Stimulated activated CD8-positive, alpha-beta memory T cell treated with anti-CD3 and anti-CD28 coated beads, Interleukin-7, amount 100 ng/mL, for 48 hours (primary cell): ENCODE measurements at places on chromosomes 6 and 20.

DNA sequence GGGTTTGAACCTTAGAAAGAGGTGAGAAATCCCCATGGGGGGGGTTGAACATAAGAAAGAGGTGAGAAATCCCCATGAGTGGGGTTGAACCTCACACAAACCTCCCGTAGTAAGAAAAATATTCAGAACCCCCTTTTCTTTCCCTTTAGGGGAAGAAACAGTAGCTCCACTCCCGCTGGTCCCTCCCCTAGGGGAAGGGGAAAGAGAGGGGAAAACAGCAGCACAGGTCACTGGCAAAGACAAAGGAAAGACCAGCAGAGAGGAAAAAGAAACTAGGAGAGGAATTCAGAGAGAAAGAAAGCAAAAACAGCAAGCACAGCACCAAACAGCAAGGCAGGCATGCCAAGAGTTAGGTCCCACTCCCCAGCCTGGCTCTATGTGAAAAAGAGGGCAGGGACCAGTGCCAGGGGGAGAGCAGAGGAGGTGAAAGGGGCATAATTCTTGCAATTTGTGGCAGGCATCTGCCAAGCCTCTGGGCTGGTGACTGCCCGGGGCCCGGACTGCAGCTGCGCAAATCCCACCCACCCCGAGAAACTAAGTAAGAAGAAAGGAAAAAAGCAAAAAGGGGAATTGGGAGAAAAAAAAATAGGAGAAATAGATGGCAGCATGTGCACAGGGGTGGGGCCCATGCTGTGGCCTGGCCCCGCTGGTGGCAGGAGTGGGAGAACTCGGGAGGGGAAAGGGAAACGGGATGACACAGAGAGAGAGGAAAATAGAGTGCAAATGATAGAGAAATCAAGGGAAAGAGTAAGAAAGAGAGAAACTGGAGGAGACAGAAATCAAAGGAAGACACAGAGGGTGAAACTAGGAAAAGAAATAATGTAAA lies 15.1 kb upstream of the GOPC start:
- no peak for DNase-seq

DNA sequence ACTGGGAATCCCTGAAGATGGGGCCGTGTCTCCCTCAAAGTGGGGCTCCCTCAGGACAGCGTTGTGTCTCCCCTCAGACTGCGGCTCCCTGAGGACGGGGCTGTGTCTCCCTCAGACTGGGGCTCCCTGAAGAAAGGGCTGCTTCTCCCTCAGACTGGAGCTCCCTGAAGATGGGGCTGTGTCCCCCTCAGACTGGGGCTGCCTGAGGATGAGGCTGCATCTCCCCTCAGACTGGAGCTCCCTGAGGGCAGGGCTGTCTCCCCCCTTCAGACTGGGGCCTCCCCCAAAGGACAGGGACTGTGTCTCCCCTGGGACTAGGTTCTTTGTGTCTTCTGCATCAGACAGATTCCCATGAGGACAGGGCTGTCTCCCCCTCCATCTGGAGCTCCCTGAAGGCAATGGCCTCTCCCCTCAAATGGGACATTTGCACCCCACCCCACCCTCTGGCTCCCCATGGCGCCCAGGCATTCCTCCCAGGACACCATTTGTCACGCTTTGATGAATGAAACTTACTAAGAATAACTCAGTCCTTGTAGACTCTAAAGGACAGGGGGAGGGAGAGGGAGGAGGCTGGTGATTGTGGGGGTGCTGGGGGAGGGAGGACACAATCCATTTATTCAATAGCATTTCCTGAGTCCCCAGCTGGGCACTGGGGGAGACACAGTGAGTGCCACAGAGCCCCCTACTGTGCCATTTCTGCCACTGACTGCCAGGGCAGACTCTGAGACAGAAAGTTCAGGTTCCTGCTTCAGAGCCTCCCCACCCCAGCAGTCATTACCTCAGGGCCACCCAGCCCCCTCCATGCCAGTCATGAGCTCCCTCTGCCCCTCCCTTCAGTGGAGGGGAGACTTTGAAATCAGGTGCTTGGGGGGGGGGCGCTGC lies 122.4 kb downstream of the MRPL14 start:
- DNase-seq = no peak

- DNase-seq = no peak
Observed at GRCh38 chr6:161281092-161281491, 7.2 kb upstream of the AGPAT4 start.

- DNase-seq = no peak
Observed at GRCh38 chr6:154604119-154604518, 93.6 kb upstream of the CNKSR3 start.

DNA sequence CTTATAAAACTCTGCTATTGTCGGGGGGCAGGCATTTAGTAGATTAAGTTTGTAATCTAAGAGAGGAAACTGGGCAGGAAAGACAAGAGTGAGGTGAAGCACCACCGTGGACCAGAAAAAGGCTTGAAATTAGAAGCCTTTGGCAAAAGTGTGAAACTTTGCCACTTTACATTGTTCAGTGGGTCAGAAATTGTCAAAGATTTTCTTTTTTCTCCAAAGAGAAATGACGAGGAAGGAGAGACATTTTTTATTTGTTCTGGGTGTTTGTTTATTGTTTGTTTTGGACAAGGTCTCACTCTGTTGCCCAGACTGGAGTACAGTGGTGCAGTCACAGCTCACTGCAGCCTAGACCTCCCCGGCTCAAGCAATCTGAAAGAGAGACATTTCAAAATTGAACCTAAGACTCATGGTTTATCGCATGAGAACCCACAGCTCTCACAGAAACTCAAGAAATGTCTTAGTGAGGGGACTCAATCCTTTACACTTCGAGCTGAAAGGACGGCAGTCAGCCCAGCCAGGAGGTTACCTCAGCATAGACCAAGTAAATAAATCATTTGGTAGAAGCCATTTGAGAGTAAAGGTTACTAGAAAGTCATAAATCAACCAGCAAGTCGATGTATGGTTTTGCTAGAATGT lies 262.8 kb upstream of the TAB2 start:
- DNase-seq = no peak
